Activated naive CD8-positive, alpha-beta T cell treated with anti-CD3 and anti-CD28 coated beads for 36 hours (primary cell): ENCODE measurements at places on chromosomes 6 and 20.
A peak's percentile ranks its signal among the peaks of the same experiment; 100 is the strongest.

- H3K27me3 ChIP-seq: peaks cover 55% of the 10 kb centered on the region
- H3K27ac ChIP-seq: no peak overlapping the region
- no peak overlapping the region for H3K4me3 ChIP-seq
- H3K36me3 ChIP-seq: no peaks in the 10 kb centered on the region
- DNase-seq: no peak
Measured at GRCh38 chr6:17998442-17998841, 11.0 kb upstream of the KIF13A start.

DNA sequence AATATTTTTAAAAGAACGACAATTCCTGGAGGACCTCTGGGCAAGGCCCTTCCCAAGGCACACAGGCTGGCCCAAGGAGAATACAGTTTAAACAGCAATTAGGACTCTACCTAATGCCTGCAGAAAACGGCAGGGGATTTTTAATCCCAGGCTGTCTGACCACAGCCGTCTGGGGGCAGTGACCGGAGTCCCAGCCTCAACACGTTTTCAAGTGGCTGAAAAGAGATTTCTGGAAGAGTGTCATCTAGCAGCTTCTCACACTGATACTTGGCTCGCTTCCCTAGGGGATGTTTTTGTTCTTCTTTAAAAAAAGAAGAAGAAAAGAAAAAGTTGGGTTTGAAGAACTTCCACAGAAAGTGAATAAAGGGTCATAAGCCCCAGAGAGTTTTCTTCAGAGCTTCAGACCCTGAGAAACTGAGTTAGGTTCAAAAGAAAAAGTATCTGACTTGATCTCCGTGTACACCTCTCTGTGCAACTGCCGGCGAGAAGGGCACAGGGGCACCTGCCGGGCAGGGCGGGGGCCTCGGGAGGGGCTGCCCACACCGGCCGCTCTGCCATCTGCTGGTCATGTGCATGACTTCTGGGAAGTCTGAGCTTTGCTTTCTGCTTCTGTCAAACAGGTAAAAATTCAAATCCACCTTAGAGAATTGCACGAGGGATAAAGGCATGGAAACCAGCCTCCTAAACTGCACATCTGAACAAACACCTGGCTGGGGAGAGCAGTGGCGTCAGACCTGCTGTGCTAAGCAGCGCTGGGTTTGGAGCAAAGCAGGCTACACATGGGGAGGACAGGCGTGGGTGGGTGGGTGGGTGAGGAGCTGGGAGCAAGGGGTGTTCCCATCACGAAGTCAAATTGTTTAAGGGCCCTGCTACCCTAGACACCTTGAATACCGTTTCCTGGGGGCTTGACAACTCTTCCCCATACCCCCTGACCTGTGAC is 33.0 kb downstream of the RRBP1 start:
- DNase-seq: peak; percentile 36
- H3K4me1 ChIP-seq: peaks cover 9% of the 10 kb centered on the region
- no peak overlapping the region for H3K27ac ChIP-seq
- no peaks in the 10 kb centered on the region for H3K36me3 ChIP-seq
- H3K4me3 ChIP-seq: no peak overlapping the region
- no peaks in the 10 kb centered on the region for H3K27me3 ChIP-seq

- peaks cover 10% of the 10 kb centered on the region for H3K36me3 ChIP-seq
- no peak for DNase-seq
- H3K27ac ChIP-seq: no peak overlapping the region
- H3K27me3 ChIP-seq: peaks cover 96% of the 10 kb centered on the region
- H3K4me1 ChIP-seq: peaks cover 11% of the 10 kb centered on the region
Measured at GRCh38 chr6:84766118-84766798, 1.9 kb upstream of the TBX18 start.

DNA sequence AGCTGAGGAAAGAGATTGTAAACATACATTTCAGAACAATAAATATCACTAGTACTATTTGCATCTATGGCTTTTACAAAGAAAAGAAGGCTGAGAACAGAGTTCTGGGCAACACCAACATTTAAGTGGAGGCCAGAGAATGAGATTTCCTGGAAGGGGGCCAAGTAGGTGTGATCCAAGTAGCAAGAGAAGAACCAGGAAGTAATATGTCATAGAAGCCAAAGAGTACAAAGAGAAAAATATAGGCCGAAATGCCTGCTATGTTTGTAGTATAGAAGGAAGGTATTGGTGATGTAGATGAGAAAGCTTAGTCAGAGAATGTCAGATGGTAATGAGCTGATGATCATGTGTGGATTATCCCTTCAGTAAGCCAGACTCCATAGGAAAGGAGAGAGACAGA is 94.5 kb downstream of the PERP start:
- H3K27ac ChIP-seq: no peak overlapping the region
- no peaks in the 10 kb centered on the region for H3K27me3 ChIP-seq
- H3K36me3 ChIP-seq: no peaks in the 10 kb centered on the region
- no peak for DNase-seq

GRCh38 chr20:43306837-43307236 is 117.1 kb upstream of the PTPRT start:
- no peaks in the 10 kb centered on the region for H3K4me1 ChIP-seq
- no peak overlapping the region for H3K27ac ChIP-seq
- H3K27me3 ChIP-seq: peaks cover 9% of the 10 kb centered on the region
- no peak for DNase-seq

DNA sequence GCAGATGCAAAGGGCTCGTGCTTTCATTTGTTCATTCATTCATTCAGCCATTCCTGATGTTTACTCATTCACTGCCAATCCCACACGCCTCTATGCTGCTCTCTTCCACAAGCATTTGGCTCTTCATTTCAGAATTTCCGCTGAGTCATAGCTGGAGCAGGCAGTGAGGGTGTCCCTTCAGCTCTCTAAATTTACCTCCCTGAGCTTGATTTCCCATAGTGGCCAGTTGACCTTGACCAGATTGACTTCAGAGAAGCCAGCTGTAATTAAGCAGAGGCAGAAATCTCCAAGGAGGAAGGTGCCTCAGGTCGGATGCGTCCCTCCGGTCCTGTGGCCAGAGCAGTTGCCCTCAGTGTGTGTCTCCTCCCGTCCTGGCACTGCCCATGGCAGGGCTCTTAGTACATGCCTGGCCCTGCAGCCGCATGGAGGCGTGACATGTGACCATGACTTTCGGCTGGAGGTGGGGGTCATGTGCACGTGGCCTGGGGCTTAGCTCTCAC is 267.2 kb upstream of the ECI2 start:
- no peak overlapping the region for H3K4me3 ChIP-seq
- no peaks in the 10 kb centered on the region for H3K36me3 ChIP-seq
- DNase-seq: no peak
- peaks cover 26% of the 10 kb centered on the region for H3K27me3 ChIP-seq

DNA sequence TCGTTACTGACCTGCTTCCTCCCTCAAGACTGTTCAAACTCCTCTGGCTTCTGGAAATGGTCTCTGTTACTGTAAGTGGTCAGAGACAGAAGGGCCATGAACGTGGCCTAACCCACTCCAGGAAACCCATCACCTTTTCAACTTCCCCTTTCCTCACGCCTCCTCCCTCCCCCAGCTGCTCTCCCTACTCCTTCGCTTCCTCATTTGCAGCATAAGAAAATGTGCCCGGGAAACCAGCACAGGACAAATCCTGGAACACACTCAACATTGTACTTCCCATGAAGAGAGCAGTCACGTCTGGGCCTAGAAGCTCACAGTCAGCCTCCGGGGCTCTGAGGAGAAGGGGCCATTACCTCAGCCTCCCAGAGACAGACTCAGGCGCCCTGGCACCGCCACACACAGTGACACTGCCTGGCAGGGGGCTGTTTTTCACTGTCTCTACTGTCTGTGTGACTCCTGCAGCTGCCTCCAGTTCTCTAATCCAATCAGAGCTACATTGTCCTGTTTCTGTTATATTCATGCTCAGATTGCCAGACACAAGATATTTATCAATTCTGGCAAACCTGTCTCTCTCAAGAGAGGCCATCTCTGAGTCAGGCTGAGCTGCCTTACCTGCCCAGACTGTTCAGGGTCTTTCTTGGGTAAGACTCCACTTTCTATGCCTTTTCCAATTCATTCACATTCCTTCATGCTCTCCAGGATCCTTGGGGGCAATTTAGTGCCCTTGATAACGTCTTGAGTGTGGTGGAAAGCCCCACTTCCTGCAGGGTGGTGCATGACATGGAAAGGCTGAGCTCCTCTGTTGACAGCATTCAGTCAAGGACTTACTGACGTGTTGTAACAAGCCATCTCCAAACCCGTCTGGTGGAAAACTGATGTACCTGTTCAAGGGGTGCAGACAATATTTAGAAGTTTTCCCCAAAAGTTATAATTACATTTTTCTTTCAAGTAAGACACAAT is 242.2 kb downstream of the HIVEP2 start:
- no peaks in the 10 kb centered on the region for H3K27me3 ChIP-seq
- no peak overlapping the region for H3K4me3 ChIP-seq
- H3K27ac ChIP-seq: no peak overlapping the region
- H3K4me1 ChIP-seq: peaks cover 34% of the 10 kb centered on the region
- DNase-seq: no peak

DNA sequence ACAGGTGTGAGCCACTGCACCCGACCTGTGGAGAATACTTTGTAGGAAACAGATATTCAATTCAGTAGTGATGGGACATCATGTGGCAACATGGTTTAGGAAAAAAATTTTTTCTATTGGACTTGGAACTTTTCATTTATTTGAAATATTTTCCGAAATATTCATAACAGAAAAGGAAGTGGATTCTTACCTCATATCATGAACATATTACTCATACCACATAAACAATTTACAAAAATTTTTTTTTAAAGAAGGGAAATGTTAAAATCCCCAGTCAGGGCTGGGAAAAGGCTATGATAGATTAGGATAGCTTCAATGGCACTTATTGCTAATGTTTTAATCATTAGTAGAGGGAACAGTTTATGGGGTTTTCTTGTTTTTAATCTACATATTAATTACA is 6.8 kb upstream of the ALDH8A1 start:
- no peak overlapping the region for H3K27ac ChIP-seq
- H3K4me3 ChIP-seq: no peak overlapping the region
- peaks cover 34% of the 10 kb centered on the region for H3K36me3 ChIP-seq

DNA sequence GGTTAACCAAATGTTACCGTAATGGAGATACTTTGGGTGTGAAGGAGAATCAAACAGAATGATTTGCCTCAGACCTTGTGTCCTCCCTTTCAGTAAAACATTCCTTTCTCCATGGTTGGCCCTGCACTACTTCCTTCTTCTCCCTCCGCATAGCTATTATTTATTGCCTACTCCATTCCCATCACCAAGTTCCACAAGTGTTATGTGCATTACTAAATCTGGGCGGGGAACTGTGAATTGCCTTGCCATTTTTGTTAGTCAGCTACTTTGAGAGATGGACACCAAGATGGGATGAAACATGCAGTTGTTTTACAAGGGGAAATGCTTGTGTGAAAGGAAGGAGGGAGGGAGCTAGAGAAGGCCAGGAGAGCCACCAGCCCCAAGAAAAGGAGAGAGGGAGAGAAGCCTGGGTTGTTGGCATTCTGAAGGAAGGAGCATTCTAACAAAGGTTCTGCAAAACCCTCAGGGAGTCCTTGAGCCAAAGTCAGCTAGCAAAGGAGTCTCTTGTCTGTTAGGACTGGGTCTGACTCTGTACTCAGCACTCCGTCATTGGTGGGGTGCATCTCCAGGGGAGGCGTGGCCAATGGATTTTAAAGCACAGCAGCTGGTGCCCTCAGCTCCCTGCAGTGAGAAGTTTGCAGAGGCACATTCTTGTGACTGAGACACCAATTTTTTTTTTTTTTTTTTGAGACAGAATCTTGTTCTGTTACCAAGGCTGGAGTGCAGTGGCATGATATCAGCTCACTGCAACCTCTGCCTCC is 83.6 kb upstream of the CHD6 start:
- H3K27me3 ChIP-seq: peaks cover 3% of the 10 kb centered on the region
- peaks cover 2% of the 10 kb centered on the region for H3K4me1 ChIP-seq
- DNase-seq: no peak
- no peaks in the 10 kb centered on the region for H3K36me3 ChIP-seq

- no peaks in the 10 kb centered on the region for H3K36me3 ChIP-seq
- no peaks in the 10 kb centered on the region for H3K27me3 ChIP-seq
- H3K4me3 ChIP-seq: no peak overlapping the region
- no peak for DNase-seq
Measured at GRCh38 chr6:35057449-35058357, 83.4 kb downstream of the TCP11 start.

- H3K4me1 ChIP-seq: no peaks in the 10 kb centered on the region
- peaks cover 2% of the 10 kb centered on the region for H3K27me3 ChIP-seq
- no peak for DNase-seq
Measured at GRCh38 chr6:148711833-148712654, 34.8 kb upstream of the UST start.

DNA sequence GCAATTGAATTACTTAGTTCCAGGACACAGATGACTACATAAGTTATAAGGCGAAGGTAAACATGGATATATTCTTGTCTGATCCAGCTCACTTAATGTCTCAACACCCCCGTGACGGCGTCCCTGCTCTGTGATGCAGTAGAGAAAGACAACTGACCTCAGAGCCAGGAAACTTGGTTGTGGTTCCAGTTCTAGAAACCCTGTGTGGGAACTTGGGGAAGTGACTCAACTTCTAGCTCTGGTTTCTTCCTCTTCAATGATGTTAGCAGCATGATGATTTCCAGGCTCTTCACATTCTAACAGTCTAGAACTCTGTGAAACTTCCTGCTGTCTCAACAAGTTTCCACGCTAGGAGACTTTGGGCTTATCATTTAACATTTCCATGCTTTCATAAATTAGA is 18.4 kb downstream of the LAMA4 start:
- peak; percentile 67 for DNase-seq
- no peak overlapping the region for H3K27ac ChIP-seq
- no peaks in the 10 kb centered on the region for H3K36me3 ChIP-seq
- H3K4me3 ChIP-seq: no peak overlapping the region

- H3K4me1 ChIP-seq: no peaks in the 10 kb centered on the region
- DNase-seq: no peak
- no peak overlapping the region for H3K27ac ChIP-seq
- H3K36me3 ChIP-seq: no peaks in the 10 kb centered on the region
- no peak overlapping the region for H3K4me3 ChIP-seq
- no peaks in the 10 kb centered on the region for H3K27me3 ChIP-seq
Measured at GRCh38 chr6:51139950-51140385, 321.3 kb downstream of the TFAP2B start.

- no peaks in the 10 kb centered on the region for H3K27me3 ChIP-seq
- no peak overlapping the region for H3K4me3 ChIP-seq
- no peak for DNase-seq
Measured at GRCh38 chr6:145891126-145891525, 73.0 kb downstream of the SHPRH start.

DNA sequence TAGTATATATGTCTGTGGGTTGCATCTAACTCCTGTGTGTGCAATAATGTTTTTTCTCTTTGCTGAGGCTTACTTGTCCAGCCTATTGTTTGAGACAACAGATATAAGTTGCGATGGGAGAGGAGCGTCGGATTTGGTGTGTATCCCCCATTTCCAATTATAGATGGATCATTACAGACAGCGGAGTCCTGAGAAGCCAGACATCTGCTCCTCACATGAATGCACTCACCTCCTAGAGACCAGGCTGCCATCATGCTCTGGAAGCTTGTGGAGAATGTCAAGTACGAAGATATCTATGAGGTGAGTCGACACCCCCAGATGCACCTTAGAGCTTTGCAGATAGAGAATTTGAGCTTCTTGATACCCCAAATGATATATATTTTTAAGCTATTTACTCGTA is at the start of gene TFAP2B:
TFAP2B (plus strand) TSS at position 199 of the 400 bp plus-strand sequence; CDS start at position 220, 21 bp downstream.
- H3K27ac ChIP-seq: no peak within 1 kb of the TSS
- H3K27me3 ChIP-seq: peaks cover 93% of the 10 kb centered on the region
- no peak within 1 kb of the TSS for H3K4me3 ChIP-seq
- no peak for DNase-seq
- H3K36me3 ChIP-seq: peaks cover 2% of the 10 kb centered on the region

- DNase-seq: no peak
- H3K27me3 ChIP-seq: no peaks in the 10 kb centered on the region
- H3K36me3 ChIP-seq: peaks cover 37% of the 10 kb centered on the region
- H3K4me3 ChIP-seq: no peak overlapping the region
- H3K4me1 ChIP-seq: peaks cover 87% of the 10 kb centered on the region
Measured at GRCh38 chr6:90154755-90155470, 141.7 kb downstream of the BACH2 start.
